ENCODE measurements at places on chromosomes 5 and 9.

DNA sequence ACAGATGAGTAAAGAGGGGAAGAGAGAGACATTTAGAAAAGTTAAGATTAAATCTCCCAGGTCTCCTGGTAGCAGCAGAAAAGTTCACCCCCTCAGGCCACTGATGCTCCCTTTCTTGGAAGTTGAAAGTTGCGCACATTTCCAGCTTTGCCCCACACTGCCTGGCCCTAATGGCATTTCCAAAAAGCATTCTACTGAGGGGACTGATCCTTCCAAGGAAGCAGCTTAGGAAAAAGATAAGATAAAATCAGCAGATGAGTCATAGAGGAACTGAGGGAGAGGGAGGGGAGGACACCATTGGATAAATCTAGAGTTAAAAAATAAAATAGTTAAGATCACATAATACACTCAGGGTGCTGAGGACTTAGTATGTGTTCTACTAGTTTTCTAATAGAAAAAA, 67.6 kb upstream of the SLC12A2 start:
- DNase-seq, result no peak

DNA sequence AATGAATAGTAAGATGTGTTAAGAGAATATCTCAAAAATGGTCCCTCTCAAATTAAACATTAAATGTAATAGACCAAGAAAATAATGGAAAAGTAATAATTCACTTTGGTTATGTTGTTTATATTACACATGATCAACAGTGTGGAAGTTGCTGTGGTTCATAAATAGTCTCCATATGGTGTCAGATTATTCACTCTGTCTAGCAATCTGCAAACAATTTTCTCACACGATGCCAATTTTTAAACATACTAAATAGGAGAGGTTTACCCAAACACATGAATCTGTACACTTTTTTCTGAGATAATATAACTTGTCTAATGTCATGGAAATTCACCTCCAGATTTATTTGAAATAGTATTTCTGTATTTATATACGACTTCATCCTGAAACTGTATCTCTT, 217.4 kb upstream of the FBXL7 start:
- no peak for DNase-seq

DNA sequence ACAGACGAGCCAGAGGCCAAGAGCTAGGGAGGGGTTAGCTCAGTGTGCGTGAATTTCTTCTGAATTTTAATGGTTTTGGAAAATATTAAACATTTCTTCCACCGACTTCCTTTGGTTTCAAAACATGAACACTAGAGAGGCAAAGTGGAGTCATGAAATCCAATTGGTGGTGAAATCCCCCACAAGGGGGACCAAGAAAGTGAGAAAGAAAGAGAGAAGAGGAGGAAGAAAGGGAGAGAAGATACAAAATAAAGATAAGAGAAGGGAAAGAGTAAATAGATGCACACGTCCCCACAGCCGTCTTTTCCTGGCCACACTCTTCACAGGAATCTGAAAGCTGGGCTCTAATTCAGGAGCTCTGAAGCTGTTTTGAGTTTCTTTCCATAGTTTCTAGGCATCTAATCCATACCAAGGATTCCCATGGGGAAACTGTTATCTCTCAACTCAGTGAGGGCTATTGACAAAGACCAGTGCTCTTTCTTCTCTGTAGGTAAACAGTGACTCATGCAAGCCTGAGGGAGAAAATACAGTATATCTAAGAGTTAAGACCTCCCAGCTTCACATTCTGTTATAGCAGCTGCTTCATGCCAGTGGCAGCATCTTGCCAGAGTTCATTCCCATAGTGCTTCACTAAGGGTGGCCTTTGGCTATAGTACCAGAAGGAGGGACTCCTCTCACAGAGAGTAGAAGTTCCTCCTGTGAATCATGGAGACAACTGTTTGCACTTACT, 115.8 kb upstream of the LIFR start:
- DNase-seq, result no peak

- no peak for DNase-seq
Observed at GRCh38 chr5:167440846-167441245, 850.6 kb upstream of the WWC1 start.

- DNase-seq, result no peak
Observed at GRCh38 chr9:137299203-137299565, 2.9 kb downstream of the NRARP start.

- no peak for DNase-seq
Observed at GRCh38 chr5:71600783-71601182, 13.6 kb downstream of the MCCC2 start.

GRCh38 chr5:57215629-57216195, 41.9 kb downstream of the GPBP1 start:
- no peak for DNase-seq

DNA sequence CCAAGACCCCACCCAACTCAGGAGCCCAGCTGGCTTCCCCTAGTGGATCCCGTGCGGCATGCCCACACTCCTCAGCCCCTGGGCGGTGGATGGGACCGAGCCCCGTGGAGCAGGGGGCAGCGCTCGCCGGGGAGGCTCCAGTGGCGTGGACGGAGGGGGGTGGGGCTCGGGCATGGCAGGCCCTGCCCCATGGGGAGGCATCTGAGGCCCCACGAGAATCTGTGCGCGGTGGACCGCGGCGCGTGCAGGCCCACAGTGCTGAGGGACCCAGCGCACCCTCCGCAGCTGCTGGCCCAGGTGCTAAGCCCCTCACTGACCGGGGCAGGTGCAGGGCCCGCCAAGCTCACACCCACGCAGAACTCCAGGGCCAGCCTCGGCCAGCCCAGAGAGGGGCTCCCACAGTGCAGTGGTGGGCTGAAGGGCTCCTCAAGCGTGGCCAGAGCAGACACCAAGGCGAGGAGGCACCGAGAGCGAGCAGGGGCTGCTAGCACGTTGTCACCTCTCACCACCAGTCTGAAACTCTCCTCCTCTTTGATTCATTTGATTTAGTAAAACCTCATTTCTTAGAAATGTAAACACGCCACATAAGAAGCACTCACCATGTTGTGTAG, 25.6 kb downstream of the RNF130 start:
- DNase-seq, result no peak

GRCh38 chr5:134594336-134594735, 38.3 kb downstream of the SAR1B start:
- no peak for DNase-seq

GRCh38 chr5:62259699-62260250, 46.2 kb upstream of the KIF2A start:
- DNase-seq, result no peak

- no peak for DNase-seq
Observed at GRCh38 chr5:67248703-67249589, 52.3 kb upstream of the CD180 start.

- DNase-seq, result no peak
Observed at GRCh38 chr5:77569409-77569808, 69.1 kb downstream of the OTP start.

GRCh38 chr9:84670138-84671041, 861 bp downstream of the NTRK2 start:
- peak; percentile 72 for DNase-seq

DNA sequence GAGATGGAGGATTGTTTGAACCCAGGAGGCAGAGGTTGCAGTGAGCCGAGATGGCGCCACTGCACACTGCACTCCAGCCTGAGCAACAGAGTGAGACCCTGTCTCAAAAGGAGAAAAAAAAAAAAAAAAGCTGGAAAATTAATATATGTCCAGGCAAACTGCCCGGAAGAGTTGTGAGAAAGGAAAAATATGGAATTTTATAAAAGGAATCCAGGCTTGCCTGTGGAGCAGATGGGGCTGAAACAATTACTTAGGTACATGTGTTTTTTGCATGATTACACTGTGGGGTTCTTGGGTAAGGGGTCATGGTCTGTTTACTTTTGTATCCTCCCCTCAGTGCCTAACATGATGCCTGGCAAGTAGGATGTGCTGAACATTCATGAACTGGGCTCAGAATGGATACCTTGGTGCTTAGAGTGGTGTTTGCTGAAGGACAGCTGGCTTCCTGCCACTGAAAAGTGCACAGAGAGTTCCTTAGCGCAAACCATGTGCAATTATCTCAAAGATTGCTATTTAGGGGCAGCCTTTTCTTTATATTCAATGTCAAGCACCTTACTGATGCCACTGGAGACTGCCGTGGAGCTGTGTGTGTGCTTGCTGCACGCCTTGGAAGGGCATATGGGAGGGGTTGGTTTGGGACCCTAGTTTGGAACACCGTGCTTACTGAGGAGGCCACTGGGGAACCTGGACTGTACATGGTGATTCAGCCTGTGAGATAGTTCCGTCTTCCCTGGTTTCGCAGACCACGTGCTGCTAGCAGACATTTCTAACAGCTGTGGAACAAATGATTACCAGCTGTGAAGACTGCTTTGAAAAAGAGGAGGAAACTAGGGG, 78.4 kb downstream of the MAP1B start:
- no peak for DNase-seq

GRCh38 chr5:112283034-112283582, 136.0 kb downstream of the EPB41L4A start:
- DNase-seq, result no peak

Data from head of caudate nucleus (tissue), 42 donors.